Hematopoietic multipotent progenitor cell treated with erythropoietin and hydrocortisone succinate and interleukin-3 and kit ligand, for 15 days (in vitro differentiated cells): ENCODE measurements at places on chromosomes 3 and 15.

DNA sequence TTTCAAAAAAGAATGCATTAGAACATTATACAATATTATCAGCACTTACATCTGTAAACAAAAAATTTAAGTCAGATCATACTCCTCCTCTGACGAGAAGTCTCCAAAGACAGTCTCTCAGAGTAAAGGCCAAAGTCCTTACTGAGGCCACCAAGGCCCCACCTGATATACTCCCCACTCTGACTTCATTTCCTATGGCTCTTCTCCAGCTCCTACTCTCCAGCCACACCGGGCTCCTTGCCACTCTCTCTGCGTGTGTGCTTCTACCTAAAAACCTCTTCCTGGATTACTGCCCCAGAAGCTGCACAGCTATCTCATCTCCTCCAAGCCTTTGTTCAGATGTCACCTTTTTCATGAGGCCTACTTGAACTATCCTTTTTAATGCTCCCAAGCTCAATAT, 5.0 kb downstream of the DCP1A start:
- no peak for DNase-seq

DNA sequence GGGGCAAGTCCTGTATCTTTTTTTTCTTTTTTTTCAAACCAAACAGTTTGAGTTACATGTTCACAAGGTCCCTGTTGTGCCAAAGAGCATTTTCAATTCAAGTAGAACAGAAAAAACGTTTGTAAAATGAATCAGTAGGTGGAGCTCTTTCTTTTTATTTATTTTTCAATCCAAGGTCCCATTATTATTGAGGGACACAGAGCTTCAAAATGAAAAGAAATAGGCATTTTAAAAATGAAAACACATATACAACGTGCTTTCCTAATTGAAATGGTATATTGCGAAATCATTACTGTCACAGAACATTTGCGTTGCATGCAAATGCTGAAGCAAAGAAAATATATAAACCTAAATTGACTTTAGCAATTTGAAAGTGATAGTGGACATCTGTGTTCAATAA, 711.0 kb downstream of the MECOM start:
- no peak for DNase-seq

DNA sequence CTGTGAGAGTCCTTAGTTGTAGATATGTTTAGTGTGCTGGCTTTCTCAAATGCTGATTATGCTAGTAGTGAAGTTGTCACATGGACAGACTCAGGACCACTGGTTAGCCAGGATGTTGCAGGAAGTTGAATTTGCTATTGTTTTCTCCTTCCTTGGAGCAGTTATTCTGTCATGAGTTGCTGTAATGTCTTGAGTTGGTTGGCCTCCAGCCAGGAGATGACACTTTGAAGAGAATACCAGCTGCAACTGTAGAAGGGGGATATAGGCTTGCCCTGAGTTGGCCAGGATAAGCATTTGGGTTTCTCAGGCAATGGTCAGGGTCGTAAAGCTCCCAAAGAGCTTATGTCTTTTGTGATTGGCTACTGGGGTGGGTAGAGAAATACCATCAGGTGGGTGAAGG, 206.7 kb downstream of the ZNF621 start:
- no peak for DNase-seq

GRCh38 chr3:191391861-191392808, 61.8 kb upstream of the UTS2B start:
- no peak for DNase-seq

GRCh38 chr3:100045696-100046095, 68.6 kb downstream of the FILIP1L start:
- no peak for DNase-seq

DNA sequence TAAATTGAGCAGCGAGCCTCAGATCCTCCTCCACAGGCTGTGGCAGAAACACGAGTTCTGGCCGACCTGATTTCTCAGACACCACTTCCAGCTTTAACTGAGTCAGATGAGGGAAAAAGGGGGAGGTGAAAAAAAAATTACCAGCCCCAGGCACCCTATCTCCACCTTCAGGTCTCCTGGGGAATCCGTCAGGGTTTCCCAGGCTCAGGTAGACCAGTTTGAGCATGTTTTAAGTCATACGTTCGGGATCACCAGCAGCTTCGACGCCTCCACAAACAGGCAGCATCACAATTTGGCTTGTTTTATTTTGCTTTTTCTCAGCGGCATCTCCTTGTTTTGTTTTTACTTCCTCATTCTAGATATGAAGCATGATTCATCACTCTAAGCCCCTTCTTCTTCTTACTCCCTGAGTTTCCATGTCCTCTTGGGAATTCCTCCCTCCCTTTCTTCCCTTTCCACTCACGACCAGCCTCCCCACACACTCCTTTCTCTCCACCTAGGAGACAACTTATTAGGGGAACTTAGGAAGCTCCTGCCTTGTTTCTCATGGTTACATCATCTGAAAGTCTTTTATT, 190.1 kb downstream of the ZNF621 start:
- DNase-seq, result no peak
